ENCODE measurements at places on chromosomes 4 and X.
A peak's percentile ranks its signal among the peaks of the same experiment; 100 is the strongest.

DNA sequence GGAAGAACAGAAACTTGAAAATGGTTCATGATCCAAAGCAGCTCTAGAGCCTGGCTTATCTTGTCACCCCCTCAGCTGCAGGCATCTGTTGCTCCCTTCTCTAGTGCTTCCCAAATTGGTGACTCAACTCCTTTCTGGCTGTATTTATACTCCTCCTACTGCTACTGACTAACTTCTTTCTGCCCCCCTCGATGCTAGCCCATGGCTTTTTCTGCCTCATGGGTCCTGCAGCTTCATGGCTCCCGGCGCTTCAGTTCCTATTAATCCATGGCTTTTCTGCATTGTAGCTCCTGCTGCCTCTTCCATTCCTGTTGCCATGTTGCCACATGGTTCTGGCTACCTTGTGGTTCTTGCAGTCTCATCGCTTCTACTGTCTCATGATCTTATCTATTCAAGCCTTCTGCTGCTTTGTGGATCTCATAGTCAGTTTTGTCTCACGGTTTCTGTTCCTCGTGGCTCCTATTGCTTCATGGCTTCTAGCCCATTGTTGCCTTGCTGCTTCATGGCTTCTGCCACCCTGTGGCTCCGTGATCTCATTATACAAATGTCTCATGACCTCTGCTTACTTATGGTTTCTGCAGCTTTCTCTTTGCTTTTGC, 48.1 kb downstream of the SMC1A start:
- no peak for DNase-seq

DNA sequence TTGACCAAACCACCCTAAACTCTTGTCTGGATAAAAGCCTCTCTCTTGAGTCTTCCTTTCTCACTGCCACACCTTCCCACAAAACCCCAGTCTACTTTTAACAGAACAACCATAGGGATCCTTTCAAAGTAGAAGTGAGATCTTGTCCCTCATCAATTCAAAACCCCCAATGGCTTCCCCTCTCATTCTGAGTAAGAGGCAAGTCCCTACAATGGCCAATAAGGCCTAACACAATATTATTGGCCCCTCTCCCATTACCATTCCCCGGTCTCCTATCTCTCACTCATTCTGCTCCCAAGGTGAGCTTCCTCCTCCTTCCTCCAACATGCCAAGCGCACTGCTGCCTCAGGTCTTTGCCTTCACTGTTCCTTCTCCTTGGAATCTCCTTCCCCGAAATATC, 57.1 kb downstream of the REELD1 start:
- no peak for DNase-seq

DNA sequence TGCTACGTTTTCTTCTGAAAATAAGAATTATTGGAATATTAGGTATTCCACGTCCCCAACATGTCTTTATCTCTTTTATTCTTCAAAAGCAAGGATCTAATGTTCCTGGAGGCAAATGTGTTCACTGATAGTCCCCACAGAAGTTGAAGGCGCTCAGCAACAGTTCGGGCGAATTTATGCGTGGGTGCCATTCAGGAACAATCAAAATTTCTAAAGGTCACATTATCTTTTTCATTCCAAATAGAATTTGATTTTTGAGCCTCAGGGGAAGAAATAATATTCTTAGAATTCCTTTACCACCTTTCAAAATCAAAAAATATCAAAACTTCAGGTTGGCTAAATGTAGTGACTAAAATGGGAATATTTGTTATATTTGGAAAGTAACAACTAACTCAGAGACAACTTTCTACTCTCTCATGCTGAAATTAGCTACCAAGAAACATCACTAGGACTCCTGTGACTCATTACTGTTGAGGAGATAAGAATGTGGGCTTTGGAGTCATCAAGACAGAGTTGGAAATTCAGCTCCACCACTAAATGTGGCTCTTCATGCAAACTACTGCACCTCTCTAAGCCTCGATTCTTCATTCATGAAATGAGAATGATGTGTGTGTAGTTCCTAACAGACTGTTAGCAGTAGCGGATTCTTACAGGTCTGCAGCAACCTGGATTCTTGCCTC, 72.3 kb upstream of the KIT start:
- DNase-seq = no peak

GRCh38 chr4:118835571-118836300, at the start of gene SEC24D:
Gene SEC24D (minus strand): TSS chr4:118836126. CDS start chr4:118833696, 2,430 bp downstream.
- DNase-seq = peak; percentile 54

GRCh38 chr4:10587697-10588096, 96.9 kb downstream of the CLNK start:
- peak; percentile 3 for DNase-seq

- no peak for DNase-seq
Observed at GRCh38 chrX:139156356-139156755, 374.2 kb upstream of the F9 start.

GRCh38 chrX:123170546-123170945, 13.5 kb upstream of the GRIA3 start:
- DNase-seq = no peak

- no peak for DNase-seq
Observed at GRCh38 chr4:11842620-11843263, 414.0 kb upstream of the HS3ST1 start.

DNA sequence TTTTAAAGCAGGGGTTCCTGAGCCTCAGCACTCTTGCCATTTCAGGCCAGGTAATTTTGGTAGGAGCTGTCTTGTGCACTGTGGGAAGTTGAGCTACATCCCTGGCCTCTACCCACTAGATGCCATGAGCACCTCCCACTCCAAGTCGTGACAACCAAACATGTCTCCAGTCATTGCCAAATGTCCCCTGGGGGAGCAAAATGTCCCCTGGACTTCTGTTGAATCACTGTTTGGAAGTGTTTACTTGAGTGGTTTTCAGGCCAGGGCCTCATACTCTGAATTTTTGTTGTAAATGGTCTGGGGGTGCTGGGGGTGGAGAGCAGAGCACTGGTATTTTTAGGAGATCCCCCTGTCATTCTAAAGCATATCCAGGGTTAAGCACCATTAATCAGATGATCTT, 3.2 kb downstream of the PDK3 start:
- DNase-seq = no peak

DNA sequence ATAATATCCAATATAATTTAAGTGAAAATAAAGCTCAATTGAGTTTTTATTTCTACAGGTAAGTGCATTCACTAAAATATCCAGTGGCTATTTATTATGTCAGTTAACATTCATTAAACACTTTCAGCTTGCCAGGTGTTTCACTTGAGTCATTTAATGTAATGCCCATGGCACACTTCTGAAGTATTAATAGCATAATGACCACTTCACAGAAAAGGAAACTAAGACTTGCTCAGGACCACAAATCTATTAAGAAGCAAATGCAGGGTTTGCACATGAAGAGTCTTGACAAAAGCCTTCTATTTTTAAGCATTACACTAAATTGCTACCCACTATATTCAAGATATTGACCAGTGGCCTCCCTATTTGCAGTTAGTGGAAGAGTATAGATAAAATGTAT, 612.7 kb downstream of the KCTD8 start:
- DNase-seq = no peak

DNA sequence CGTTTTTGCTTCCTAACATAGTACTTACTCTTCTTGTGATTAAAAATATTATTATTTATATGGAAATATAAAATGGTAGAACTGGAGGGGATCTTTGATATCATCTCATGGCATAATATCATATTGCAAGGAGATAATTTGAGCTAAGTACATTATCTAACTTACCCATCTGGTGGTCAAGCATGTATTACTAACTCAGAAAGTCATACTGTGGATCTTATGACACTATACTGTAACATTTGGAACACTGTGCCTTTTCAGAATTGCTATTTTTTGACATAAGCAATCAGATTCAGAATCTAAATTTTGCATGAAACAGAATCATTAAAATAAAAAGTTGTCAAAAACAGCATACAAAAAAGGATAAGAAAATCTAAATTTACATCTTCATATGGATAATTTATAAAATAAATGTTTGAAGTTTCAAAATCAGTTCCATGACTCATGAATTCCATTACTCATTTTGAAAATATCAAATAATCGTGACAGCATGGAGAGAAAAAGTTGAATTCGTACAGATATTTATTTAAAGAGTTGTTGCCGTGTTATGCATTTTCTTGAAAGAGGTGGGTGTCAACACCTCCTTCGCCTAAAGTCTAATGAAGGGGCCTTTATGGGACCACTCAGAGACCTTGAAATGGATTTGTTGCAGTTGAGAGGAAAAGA, 928.1 kb downstream of the PDHA2 start:
- DNase-seq = no peak
